ENCODE measurements at places on chromosomes 3 and 15.

DNA sequence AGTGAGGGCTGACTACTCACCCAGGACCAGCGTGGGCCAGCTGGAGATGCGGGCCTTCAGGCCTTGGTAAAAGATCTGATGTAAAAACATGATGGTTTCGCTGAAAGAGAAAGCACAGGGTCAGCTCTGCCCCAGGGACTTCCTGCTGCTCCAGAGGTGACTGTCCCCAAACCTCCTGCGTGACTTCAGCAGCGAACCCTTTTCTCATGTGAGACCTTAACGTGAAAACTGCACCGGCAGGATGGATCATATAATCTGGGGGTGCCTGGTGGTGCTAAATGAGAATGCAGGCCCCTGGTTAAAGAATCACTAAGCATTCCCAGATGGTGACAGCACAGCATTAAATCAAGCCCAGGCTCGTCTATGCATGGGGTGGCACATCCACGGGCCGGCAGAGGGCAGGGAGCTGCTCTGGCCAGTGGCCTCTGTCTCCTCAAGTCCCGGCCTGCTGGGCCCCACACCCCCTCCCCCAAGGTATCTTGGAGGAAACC is 55.4 kb downstream of the RASGRF1 start:
- DNase-seq = no peak

DNA sequence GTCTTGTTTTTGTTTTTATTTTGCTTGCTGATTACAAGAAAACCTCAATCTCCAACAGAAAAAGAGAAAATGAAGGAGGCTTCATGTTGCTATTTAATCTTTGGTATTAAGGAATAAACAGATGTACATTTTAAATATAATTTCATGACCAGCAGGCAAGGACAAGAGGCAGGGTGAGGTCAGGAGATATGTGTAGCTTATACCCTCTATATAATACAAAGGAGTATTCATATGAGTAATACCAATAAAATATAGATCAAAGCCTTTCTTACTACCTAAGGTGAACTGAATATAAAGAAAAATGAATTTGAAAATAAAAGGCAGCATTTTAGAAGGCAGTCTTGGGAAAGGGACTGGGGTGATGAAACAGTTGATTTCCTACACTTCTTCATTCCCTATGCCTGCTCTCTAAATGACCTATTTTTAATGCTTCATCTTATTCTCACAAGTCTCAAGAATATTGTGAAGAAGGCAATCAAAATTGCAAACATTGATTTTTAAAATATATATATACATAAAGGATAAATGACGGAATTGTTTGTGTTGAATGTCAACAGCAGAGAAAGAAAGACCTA is 8.6 kb upstream of the CBLB start:
- DNase-seq = no peak

DNA sequence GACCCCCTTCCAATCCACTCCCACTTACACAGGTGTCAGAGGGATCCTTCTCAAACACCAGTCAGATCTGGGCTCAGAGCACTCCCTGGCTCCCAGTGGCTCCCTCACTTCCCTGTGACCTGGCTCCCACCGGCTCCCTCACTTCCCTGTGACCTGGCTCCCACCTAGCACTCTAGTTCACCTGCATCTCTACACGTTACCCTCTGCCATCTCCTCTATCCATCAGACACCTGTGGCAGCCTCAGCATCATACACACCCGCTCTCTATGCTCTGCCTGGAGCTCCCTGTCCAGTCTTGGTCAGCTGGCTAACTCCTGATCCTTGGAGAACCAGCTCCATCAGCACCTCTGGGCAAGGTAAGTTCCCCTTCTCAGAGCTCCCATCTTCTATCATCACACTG is 5.6 kb downstream of the RPP25 start:
- DNase-seq = no peak

GRCh38 chr3:61065451-61066011 is 185.7 kb downstream of the FHIT start:
- no peak for DNase-seq

DNA sequence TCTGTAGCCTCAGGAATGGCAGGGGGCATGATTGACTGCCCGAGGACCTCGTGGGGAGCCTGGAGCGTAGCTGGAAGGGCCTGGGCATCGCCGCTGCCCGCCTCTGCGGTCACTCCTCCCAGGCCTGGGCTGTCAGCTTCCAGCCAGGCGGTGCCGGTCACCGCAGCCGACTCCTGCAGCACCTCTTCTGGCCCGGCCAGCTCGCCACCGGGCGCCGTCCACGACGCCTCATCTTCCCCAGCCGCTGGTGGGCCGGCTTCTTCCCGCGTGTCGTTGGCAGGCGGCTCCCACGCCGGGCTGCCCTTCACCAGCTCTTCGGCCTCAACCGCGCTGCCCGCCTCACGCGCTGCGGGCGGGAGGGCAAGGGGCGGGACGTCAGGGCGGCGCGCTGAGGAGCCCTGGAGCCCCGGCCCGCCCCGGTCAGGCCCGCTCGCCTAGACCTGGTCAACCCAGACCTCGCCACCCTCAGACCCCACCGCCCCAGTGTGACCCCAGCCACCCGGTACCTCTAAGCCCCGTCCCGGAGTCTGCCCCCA is 1.0 kb downstream of the CSPG5 start:
- DNase-seq = peak; percentile 13

- no peak for DNase-seq
Measured at GRCh38 chr15:35669021-35669420, 123.1 kb upstream of the DPH6 start.

- peak; percentile 90 for DNase-seq
Measured at GRCh38 chr15:78944669-78945407, at the start of gene CTSH. Gene CTSH (minus strand): TSS chr15:78945046. CDS start chr15:78944981, 65 bp downstream.
